SK-MEL-5 (cell line): ENCODE measurements at places on chromosomes 6 and 20. TPM values are rescaled to one million over a fixed set of nuclear protein-coding genes. Genes with fewer than 3 reads are reported as not detected.

- DNase-seq, result peak; percentile 68
Observed at GRCh38 chr6:35240838-35241801, 18.4 kb upstream of the ZNF76 start.

DNA sequence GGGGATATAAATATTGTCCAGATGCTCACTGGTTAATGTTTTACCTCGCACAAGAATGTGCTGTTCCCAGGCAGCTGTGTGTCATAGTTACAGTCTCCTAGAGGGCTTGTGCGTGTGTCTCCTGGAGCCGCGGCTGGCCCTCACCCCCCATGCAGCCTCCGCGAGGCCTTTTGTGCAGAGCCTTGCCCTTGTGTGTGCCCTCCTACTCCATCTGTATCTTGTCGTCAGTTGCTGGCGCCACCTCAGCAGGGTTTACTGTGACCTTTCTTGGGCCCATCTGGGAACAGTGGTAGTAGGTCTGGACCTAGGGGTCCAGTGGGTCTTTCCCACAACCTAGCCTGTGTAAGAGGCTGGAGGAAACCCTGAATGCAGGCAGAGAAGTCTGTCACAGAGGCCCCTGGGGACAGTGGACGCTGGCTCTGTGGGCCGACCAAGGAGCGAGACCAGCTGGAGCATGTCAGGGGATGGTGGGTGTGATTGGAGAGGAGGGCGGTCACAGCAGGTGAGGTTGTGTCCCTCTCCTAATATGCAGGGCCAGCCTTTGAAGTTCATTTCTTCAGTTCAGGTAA lies 35.2 kb downstream of the PPP1R14C start:
- no peak for DNase-seq

GRCh38 chr6:149499066-149499465 lies 14.3 kb upstream of the ZC3H12D start:
- peak; percentile 62 for DNase-seq

The PAX1 gene
- not detected in 2 replicates for total RNA-seq

The TDRD6 gene
- total RNA-seq, result 0.05 TPM in 1 of 2 replicates, not detected in the other
